Suprapubic skin (tissue), 4 donors: ENCODE measurements at places on chromosomes 1 and 21. TPM values are rescaled to one million over a fixed set of nuclear protein-coding genes. Genes with fewer than 3 reads are reported as not detected.

The FLG2 gene
- 1,139 TPM for total RNA-seq

The RHD gene
- not detected for total RNA-seq

The FMO1 gene
- 14.3 TPM for total RNA-seq

The HES4 gene
- total RNA-seq, result 34.1 TPM

The NBPF6 gene
- total RNA-seq, result not detected

The SYT6 gene
- not detected for total RNA-seq

The CRNN gene
- 12.6 TPM for total RNA-seq

The RNU1-4 gene
- under 0.01 TPM for total RNA-seq

DNA sequence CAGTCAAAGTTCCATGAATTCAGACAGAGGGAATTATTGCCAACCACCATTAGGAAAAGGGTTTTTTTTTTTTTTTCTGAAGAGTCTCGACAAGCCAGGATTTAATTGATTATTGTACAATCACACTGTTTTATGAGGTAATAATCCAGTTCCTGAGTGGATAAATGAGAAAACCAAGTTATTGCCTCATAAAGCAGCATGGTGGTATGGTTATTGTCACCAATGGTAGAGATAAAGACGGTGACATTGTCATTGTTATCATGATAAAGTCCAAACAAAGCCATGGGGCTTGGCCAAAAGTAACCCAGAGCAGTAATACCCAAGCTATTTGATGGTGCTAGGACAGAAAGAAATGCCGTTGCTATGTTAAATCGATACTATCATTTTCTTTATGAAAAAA lies 232.8 kb downstream of the USH2A start:
- no peaks in the 10 kb centered on the region for H3K4me1 ChIP-seq
- DNase-seq, result no peak
- H3K27me3 ChIP-seq, result no peaks in the 10 kb centered on the region

DNA sequence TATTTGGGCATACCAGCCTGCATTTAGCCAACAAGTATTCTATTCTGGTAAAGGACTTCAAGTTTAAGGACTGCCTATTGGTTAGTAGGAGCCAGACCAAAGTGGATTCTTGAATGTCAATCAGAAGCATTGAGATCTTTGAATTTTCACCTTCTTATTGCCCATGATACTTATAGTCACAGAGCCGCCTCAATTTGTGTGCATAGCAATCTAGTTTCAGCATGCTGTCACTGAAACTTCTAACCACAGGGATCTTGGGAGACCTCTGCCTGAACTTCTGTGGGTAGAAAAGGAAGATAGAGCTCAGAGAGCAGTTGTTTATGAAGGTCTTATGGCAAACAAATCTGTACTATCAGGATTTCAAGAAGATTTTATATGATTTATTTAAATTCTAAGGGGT lies 501.4 kb upstream of the USP24 start:
- no peak for DNase-seq
- no peak overlapping the region for H3K4me3 ChIP-seq
- peaks cover 12% of the 10 kb centered on the region for H3K4me1 ChIP-seq
- no peaks in the 10 kb centered on the region for H3K36me3 ChIP-seq

- peak overlapping the region; percentile 82 for H3K4me3 ChIP-seq
- peaks cover 29% of the 10 kb centered on the region for H3K4me1 ChIP-seq
- H3K27ac ChIP-seq, result peak overlapping the region; percentile 85
Observed at GRCh38 chr1:99849413-99849743, 783 bp upstream of the AGL start.

- no peaks in the 10 kb centered on the region for H3K36me3 ChIP-seq
- H3K27me3 ChIP-seq, result no peaks in the 10 kb centered on the region
- no peak for DNase-seq
Observed at GRCh38 chr21:24824209-24824608, 783.1 kb downstream of the MRPL39 start.

DNA sequence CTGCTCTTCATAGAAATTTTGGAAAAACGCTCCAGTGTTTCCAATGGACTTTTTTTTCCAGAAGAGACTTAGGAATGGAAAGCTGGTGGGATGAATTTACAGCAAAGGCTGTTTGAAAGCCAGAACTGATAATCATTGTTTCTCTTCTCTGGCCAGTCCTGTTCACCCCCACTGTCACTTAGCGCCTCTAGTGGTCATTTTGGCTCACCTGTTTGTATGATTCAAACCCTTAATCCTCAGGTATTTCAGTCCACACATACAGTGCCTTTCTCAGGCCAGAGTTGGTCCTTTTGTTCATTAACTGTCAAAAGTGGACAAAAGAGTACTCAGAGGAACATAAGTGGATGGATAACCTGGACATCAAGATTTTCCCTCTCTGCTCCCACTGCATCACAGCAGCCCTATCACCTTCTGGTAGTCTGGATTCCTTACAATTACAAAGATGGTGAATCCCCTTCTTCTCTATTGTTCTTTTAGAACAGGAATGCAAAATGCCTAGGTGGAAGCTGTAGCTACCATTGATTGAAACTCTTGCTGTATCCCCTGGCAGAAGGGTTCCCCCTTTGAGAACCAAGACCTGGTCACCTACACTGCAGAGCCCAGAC lies 177.6 kb upstream of the OLFM3 start:
- DNase-seq, result no peak
- H3K4me1 ChIP-seq, result no peaks in the 10 kb centered on the region
- H3K36me3 ChIP-seq, result no peaks in the 10 kb centered on the region
- H3K27ac ChIP-seq, result no peak overlapping the region

DNA sequence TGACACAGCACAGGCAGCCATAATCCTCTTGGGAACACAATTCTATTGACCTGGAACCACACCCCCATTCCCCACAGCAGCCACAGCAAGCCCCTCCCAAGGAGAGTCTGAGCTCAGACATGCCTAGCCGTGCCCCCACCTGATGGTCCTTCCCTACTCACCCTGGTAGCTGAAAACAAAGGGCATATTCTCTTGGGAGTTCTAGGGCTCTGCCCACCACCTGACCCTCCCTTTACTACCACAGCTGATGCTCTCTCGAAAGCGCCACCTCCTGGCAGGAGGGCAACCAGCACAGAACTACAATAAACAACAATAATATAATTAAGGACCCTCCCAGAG lies 184.8 kb upstream of the COA6 start:
- no peak overlapping the region for H3K27ac ChIP-seq
- no peak for DNase-seq

DNA sequence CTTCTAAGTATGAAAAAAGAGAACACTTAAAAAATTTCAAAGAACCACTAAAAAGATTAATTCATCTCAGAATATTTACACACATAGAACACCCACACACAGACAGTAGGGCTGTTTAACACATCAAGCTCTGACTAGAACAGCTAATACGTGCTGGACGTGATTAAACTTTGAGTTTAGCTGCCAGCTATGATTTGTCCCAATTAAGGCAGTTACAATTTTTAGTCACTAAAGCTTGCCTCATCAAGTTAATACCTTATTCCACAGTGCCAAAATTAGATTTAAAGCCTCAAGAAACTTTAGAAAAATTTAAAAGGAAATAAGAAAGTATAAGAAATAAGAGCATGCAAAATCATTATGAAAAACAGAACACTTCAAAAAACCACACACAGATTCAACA lies 18.9 kb downstream of the SLC16A1 start:
- DNase-seq, result no peak
- no peak overlapping the region for H3K27ac ChIP-seq
- H3K4me3 ChIP-seq, result no peak overlapping the region

DNA sequence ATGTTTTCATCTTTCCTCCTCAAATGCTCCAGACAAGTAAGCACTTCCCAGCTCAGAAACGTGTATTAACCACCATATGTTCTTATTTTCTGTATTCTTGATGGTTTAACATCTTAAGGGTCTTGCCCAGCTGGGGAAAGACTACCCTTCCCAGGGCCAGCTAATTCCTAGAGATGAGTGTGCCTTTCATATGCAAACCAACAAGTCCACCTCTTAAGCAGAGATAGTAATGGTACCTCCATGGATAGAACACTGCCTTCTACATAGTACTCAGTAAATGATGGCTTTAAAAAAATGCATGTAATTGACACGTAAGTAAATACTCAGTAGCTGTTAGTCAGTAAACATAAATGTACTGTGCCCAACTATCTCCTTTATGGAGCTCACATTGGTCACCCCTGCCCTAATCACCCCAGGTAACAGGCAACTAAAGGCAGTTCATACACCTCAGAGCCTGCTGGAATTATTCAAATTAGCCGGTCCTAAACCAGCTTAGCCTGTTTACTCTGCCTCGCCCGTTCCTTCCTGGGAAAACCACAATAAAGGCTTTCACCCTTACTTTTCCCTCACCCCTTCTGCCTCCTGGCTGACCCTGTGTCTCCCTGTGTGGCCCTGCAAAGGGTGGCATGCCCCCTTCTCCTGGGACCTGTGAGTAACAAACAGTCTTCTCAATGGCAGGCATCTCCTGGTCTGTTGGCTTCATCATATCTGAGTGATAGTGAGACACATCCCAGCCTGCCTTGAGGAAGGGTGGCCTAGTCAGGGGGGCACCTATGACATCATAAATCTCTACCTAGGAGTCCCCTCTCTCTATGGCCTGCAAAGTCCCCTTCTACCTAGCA lies 40.1 kb upstream of the KLHDC7A start:
- peaks cover 29% of the 10 kb centered on the region for H3K27me3 ChIP-seq
- no peaks in the 10 kb centered on the region for H3K36me3 ChIP-seq
- no peak overlapping the region for H3K4me3 ChIP-seq
- H3K27ac ChIP-seq, result no peak overlapping the region
- no peak for DNase-seq
- peaks cover 7% of the 10 kb centered on the region for H3K4me1 ChIP-seq

- H3K27me3 ChIP-seq, result no peaks in the 10 kb centered on the region
- H3K36me3 ChIP-seq, result peaks cover 41% of the 10 kb centered on the region
- no peak overlapping the region for H3K27ac ChIP-seq
- no peak for DNase-seq
- H3K4me3 ChIP-seq, result no peak overlapping the region
Observed at GRCh38 chr1:175947771-175948170, 204.4 kb upstream of the TNR start.

GRCh38 chr1:46822248-46822826 lies 23.5 kb downstream of the CYP4B1 start:
- H3K4me3 ChIP-seq, result no peak overlapping the region
- H3K4me1 ChIP-seq, result no peaks in the 10 kb centered on the region
- H3K27ac ChIP-seq, result no peak overlapping the region
- DNase-seq, result no peak
- H3K27me3 ChIP-seq, result no peaks in the 10 kb centered on the region

DNA sequence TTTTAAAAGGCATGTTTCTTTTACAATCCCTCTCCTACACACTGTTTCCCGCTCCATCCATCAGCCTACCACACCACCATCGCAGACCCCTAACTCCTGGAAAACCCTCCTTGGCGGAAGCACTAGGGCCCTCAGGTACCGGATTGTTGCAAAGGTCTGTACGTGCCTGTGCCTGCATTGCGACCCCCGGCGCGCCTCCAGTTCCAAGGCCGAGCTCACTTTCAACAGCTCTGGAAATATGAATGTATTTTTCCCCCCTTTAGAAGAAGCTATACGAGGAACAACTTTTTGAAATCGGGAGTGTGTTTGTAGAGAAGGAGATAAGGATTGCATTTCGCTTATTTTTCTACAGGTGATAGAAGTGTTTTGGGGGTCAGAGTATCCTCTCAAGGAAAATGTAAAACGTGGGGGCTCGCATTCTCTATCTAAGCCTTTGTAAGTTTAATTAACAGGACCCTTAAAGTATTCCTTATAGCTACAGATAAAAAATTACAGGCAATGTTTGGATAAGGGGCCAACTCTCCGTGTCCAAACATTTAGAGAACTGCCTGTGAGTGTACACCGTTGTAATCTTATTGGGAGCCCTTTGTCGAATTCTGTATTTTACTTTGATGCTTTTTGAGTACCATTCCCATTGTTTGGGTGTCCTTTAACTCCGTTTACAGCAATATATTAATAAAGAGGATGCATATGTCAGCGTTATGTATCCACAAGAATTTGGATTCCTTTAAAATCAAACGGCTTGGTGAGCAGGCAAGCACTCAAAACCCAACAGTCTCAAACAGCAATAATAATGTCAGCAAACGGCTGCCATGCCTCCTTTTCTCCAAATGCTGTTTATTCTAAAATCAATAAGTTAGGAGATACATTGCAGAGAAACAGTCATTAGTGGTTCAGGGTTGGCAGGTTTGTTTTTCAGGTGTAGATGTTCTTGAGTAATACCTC lies 5.9 kb downstream of the PRRX1 start:
- no peaks in the 10 kb centered on the region for H3K36me3 ChIP-seq
- peaks cover 33% of the 10 kb centered on the region for H3K27me3 ChIP-seq
- H3K4me1 ChIP-seq, result peaks cover 9% of the 10 kb centered on the region

GRCh38 chr1:3481836-3482375 lies 27.4 kb downstream of the ARHGEF16 start:
- H3K27ac ChIP-seq, result no peak overlapping the region
- peaks cover 24% of the 10 kb centered on the region for H3K4me1 ChIP-seq
- H3K4me3 ChIP-seq, result no peak overlapping the region

- H3K4me1 ChIP-seq, result peaks cover 21% of the 10 kb centered on the region
- peaks cover 36% of the 10 kb centered on the region for H3K36me3 ChIP-seq
- H3K27me3 ChIP-seq, result no peaks in the 10 kb centered on the region
- H3K27ac ChIP-seq, result no peak overlapping the region
- no peak overlapping the region for H3K4me3 ChIP-seq
Observed at GRCh38 chr1:17606826-17607440, 67.4 kb downstream of the ARHGEF10L start.

- no peak for DNase-seq
- peaks cover 18% of the 10 kb centered on the region for H3K4me1 ChIP-seq
- H3K27ac ChIP-seq, result peak overlapping the region; percentile 74
- H3K27me3 ChIP-seq, result no peaks in the 10 kb centered on the region
Observed at GRCh38 chr1:115184951-115185331, 95.6 kb upstream of the TSPAN2 start.

- no peaks in the 10 kb centered on the region for H3K36me3 ChIP-seq
- no peak overlapping the region for H3K4me3 ChIP-seq
- no peaks in the 10 kb centered on the region for H3K27me3 ChIP-seq
- no peak for DNase-seq
- H3K27ac ChIP-seq, result no peak overlapping the region
- peaks cover 28% of the 10 kb centered on the region for H3K4me1 ChIP-seq
Observed at GRCh38 chr1:10208537-10208936, 1.8 kb upstream of the KIF1B start.

DNA sequence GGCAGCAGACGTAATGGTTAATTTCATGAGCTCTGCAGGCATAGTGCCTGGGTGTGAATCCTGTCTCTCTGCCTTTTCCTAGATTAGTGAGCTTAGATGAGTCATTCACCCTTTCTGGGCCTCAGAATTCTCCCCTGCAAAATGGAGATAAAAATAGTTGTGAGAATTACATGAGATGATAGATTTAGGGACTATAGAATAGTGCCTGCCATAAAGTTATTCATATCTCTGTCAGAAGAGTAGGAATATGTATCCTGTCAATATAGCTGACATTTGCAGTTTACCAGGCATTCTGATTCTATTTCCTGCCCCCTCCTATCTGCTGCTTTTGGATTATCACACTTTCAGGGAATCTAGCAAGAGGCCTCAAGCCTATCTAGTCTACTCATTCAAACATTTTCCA lies 112.0 kb downstream of the PDE4B start:
- no peak overlapping the region for H3K4me3 ChIP-seq
- DNase-seq, result no peak
- H3K36me3 ChIP-seq, result no peaks in the 10 kb centered on the region
- H3K27me3 ChIP-seq, result no peaks in the 10 kb centered on the region
- H3K27ac ChIP-seq, result no peak overlapping the region

- H3K4me3 ChIP-seq, result no peak overlapping the region
- peaks cover 11% of the 10 kb centered on the region for H3K4me1 ChIP-seq
- no peak overlapping the region for H3K27ac ChIP-seq
- peaks cover 6% of the 10 kb centered on the region for H3K27me3 ChIP-seq
- DNase-seq, result no peak
Observed at GRCh38 chr1:31216016-31216415, 23.7 kb downstream of the NKAIN1 start.
